CD4-positive, alpha-beta T cell treated with Interleukin-12 subunit alpha and Interleukin-12 subunit beta, for 1 hour (primary cell): ENCODE measurements at places on chromosomes 12 and 14.
A peak's percentile ranks its signal among the peaks of the same experiment; 100 is the strongest.

- DNase-seq = no peak
Observed at GRCh38 chr12:32603858-32604257, 75.2 kb upstream of the DNM1L start.

DNA sequence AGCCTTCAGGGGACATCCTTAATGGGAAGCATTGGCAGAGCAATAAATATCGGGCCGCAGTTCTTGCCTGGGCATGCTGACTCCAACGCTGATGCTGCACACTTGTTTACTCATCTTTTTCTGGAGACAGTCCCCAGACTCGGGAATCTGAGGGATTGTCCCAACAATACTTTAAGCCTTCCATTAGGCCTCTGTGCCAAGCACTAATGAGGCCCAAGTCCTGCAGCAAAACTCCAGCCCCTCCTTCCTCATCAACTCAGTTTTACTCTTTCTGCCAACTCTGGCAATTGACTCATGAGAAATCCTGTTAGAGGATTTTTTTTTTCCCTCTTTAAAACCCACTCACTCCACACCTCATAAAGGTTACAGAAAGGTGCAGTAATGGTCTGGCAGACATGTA lies 233.4 kb upstream of the PELI2 start:
- DNase-seq = no peak

GRCh38 chr14:104644656-104645378 lies 40.2 kb upstream of the TMEM179 start:
- no peak for DNase-seq

DNA sequence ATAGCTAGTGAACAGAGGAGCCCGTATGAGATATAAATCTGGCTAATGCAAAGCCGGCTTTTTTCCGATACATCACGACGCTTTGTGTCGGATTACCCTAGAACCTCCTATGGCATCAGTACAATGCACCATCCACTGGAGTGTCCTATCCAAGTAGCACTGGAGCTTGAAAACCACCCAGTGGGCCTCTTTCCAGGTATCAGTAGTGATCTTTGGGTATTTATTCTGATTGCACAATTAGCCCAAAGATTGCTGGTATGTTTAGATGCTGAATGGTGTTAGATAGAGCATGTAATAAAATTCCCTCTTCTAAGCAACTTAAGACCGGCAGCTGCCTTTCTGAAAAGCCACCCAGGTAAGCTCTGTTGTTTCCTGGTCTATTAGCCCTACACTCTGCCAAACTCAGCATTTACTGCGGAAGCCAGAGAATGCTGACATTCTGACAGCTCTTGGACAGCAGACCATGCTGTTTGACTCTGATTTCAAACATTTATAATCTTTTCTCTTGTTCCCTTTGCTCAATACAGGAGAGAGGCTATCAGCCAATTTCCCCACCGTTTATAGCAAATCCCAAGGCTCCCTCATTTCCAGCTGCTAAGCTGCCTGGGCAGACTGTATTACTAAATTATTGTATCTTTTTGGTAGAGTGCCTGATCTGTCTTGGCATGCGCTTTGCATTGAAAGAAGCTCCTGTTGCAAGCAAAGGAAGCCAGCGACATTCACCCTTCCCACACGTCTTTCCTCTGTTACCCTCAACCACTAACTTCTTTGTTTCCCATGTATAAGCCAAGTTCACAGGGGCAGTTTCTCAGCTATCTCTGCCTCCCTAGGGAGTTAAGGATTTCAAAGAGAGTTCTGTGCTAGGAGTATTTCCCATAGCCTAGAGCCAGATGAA lies 388.3 kb upstream of the GARIN6 start:
- DNase-seq = no peak

GRCh38 chr12:122021193-122021821 lies 377 bp upstream of the BCL7A start:
- no peak for DNase-seq

GRCh38 chr12:113208041-113208934 lies 13.0 kb upstream of the TPCN1 start:
- DNase-seq = peak; percentile 67

GRCh38 chr12:58086930-58087329 lies 145.6 kb downstream of the ATP23 start:
- DNase-seq = no peak

- no peak for DNase-seq
Observed at GRCh38 chr14:85075694-85076476, 454.1 kb upstream of the FLRT2 start.

- no peak for DNase-seq
Observed at GRCh38 chr12:132287391-132288238, 41.8 kb downstream of the GALNT9 start.

DNA sequence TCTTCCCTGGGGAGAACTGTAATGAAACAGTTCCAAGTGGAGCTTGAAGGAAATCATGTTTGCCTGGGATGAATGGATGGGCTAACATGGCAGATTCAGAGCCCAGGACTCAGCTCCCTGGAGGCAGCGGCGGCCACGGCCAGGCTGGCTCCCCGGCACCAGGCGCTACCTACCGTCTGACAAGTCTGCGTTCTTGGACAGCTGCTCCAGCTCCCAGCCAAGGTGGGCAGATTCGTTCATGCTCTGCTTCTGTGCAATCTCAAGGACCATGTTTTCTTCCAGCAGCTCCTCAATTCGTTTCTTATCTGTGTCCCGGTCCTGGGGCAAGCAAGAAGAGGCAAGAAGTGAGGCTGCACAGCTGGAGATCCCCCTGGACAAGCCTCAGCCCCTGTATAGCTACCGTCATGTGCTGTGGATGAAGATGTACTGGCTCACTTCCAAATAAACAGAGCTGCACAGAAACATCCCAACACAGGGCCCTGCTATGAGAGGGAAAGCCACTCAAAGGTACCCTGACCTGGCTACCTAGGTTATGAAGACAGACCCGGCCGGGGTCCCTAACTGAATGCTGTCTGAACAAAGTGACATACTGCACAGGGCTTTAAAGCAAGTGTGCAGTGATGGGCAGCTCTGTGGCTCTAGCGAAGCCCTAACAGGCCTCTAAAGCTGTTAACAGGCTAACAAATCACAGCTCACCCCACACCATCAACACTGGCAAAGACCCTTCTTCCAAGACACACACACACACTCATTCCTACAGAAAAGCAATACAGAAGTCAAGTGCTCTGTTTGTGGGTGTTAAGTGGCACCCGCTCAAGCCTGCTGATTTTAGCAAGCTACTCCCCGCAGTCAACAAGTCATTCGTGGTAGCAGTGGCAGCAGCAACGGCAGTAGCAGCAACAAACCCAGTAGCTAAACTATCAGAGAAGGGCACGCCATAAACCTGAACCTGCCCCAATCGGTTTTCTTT lies 80.4 kb upstream of the GPR68 start:
- peak; percentile 29 for DNase-seq

GRCh38 chr12:41970744-41971143 lies 173.9 kb downstream of the GXYLT1 start:
- no peak for DNase-seq

GRCh38 chr14:64910847-64911495 lies 3.3 kb upstream of the CHURC1 start:
- no peak for DNase-seq
